ENCODE measurements at places on chromosomes 5 and 9.

GRCh38 chr9:131405858-131406537 lies 12.1 kb downstream of the PRRC2B start:
- no peak for DNase-seq

- no peak for DNase-seq
Measured at GRCh38 chr9:87713278-87713987, 12.5 kb upstream of the CTSL start.

DNA sequence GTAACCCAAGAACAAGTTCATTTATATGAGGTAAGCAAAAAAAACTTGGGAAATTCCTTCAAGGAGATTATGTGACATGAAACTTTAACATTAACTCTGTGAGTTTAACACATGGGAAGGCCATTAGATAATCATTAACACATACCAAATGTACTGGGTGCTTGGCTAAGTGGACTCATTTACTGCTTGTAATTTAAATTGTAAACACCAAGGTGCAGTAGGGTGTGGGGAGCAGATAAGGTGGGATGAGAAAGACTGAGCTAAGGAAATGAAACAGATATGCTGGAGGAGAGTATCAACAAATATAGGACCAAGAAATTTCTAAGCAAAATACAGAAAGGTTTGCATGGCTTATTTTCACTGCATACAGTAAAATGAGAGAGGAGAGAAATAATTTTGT lies 2384.8 kb upstream of the ACO1 start:
- DNase-seq = no peak

DNA sequence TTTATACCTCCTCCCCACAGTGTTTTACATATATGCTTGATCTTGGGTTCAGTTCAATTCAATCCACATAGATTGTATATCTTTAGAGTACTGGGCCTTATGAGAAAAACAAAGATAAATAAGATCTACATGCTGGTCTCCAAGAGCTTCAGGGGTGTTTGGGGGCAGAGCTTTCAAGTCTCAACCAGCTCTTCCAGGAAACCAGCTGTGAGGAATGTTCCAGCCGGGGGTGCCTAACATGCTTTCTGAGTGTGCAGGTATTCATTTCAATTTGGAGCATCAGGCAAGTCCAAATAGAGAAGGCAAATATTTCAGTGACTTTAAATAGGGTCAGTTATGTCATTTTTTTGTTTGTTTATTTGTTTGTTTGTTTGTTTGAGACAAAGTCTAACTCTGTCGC lies 5.7 kb upstream of the RAPGEF1 start:
- no peak for DNase-seq

- no peak for DNase-seq
Measured at GRCh38 chr5:91235271-91235694, 147.8 kb downstream of the ARRDC3 start.

DNA sequence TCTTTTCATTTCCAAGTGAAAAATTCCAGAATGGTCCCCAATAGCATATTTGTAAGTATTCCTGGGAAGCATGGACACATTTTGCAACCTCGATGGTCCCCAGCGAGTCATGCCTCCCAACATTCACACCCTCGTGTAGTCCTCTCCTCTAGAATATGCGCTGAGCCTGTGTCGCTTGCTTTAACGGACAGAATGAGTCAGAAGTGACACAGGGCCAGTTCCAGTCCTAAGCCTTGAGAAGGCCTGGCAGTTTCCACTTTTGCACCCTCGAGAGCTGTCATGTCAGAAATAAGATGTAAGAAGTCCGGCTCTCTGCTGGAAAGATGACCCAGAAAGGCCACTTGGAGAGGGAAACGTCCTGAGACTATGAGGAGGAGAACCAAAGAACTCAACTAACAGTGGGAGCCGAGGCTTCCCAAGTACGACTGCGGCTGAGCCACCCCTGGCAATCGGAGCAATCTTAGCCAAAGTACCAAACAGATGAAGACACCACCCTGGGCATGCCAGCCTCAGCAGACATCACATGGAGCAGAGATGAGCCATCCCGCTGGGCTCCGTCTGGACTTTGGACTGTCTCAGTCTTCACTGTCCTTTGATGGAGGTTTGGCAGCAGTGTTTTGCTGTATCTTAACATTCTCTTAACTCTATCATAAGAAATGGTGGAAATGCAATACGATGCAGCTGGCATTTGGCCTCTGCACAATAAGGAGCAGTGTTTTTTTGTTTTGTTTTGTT lies 42.6 kb upstream of the GFPT2 start:
- no peak for DNase-seq

DNA sequence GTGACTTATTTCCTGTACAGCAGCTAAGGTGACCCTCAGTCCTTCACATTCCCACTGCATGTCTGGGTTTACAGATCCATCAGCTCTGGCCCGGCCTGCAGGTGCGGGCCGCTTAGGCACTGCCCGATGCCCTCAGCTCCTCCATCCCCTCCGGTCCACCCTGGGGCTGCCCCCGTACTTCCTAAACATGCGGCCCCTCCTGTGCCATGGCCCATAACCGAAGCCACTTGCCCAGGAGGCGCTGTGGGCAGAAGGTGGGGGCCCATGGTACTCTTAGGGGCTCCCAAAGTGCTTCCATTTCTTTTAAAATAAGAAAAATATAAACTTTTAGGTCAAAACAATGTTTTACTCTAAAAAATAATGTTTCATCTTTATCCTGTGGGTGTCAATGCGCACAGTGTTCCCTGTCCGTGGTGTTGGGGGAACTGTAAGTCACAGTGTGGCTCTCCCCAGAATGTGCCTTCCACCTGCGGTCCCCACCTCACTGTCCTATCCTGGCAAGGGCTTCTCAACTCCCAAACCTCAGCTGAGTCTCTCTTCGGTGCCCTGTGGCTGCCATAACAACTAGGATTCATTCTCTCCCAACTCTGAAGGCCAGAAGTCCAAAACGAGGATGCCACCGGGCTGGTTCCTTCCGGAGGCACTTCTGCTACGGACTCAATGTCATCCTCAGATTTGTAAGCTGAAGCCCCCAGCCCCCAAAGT lies 132.7 kb upstream of the LPCAT1 start:
- no peak for DNase-seq

DNA sequence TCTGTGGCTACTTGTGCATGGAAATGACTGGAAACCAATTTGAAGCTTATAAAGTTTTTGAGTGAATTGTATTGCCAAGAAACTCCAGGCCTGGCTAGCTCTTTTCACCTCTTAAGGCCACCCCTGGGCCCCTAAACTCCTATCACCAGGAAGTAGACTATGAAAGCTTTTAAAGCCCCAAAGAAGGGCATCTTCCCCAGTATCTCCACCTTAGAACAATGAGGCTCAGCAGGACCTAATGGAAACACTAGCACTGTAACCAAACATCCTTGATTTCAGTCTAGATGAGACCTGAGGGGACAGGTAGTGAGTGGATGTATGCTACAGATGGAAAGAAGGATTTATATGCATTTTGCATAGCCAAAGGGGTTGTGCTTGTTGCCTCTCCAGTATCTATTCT lies 25.0 kb downstream of the LYRM7 start:
- DNase-seq = no peak

DNA sequence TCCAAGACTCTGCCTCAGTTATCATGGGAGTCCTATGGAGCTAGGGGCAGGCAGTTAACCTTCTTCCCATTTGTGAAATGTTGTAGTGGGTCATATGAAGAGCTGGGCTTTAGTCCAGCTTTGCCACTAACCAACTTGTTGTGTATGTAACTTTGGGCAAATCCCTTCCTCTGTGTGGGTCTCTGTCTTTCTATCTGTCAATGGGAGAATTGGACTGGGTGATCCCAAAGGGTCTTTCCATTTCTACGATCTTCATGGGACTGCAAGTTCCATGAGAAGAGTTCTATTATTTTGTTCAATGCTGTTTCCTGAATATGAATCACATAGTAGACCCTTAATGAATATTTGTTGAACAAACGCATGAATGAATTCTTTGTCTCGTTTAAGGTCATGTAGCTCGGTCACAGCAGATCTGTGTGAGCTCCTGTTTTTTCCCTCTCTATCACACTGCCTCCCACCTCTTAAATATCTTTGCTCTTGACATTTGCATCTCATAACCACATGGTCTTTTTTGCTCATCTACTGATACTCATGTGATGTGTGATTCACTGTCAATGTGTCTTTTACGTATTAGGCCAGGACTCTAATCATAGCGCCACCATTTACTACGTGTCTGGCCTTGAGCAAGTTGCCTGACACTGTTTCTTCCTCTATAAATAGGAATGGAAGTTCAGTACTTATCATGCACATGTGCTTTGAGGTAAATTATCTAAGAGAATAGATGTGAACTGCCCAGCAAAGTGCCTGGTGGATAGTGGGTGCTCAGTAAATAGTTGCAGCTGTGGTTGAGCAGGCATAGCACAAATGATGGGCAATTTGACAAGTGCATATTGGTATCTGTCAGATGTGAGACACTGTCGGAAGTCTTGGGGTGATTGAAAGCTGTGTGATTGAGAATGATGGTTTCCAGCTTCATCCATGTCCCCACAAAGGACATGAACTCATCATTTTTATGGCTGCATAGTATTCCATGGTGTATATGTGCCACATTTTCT lies 37.4 kb downstream of the PTTG1 start:
- DNase-seq = no peak

DNA sequence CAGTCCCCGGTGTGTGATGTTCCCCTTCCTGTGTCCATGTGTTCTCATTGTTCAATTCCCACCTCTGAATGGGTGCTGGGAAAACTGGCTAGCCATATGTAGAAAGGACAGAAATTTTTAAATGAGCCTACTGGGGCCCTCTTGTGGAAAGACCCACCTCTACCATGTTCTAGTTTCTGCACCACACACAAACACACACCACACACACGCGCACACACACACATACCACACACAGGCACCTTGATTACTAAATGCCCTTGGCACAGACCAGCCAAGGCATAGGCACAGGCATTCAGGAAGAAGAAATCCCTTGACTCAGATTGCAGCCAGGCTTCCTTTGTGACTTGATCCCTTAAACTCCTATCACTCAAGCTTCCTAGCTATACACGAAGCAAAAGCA lies 60.5 kb downstream of the SIL1 start:
- no peak for DNase-seq

- DNase-seq = no peak
Measured at GRCh38 chr9:31304576-31304975, 1079.9 kb upstream of the ACO1 start.

DNA sequence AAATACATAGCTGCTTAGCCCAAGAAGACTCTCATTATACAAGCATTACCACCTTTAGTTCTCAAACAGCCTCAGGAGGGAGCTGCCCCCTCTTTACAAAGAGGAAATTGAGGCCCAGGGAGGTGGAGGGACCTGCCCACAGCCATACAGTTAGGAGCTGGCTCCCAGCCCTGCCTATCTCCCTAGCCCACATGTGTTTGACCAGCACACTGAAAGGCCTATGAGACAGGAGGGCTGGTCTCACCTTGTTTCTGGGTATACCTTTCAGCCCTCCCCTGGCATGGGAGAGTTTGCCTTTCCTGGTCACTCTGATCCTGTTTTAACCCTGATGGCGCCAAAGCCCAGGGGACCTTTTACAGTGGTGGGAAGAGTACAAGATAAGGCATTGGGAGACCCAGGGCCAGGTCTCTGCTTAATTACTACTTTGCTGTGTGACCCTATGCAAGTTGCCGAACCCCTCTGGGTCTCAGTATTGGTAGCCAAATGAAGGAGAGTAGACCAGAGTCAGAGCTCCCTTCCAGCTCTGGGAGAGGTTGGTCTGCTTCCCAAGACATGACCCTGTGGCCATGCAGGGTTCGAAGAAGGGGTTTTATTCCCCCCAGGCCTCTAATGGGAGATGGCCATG lies 60.9 kb upstream of the RPL26L1 start:
- DNase-seq = no peak

GRCh38 chr5:76425928-76426804 lies 23.1 kb downstream of the IQGAP2 start:
- no peak for DNase-seq

- DNase-seq = peak; percentile 39
Measured at GRCh38 chr9:91036826-91037510, 235.3 kb downstream of the SYK start.

DNA sequence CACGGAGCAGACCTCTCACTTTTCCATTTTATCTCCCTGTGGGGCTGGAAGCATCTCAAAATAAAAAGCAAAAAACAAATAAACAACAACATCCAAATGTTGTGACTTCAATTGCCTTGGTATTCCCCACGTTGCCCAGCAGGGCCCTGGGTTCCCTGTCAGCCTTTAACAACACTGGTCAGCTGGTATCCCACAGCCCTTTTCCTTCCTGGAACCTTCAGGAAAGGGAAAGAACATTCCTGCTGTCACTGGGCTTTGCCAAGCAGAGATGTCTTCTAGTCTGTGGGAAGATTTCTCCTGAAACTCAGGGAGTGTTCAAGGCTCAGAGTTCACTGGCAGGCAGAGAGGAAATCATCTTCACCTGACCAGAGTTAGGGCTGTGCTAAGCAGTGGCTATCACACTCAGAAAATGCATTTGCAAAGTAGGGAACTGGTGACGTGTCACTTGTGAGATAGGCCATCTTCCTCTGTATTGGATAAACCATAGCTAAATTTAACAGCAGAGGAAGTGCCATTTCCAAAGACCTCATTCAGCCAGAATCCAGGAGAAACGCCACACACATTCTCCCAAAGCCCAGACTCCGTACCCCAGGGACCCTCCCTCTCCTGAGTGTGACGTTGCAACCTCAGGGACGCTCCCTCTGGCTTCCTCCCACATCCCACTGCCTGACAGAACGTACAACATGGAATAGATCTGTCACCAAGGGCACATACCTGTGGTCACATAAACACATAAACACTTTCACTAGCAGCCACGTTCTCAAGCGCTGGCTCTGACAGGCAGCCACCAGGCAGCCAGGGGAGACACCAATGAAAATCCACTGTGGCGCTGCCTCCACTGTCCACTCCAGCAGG lies 274.0 kb upstream of the DAPK1 start:
- no peak for DNase-seq

DNA sequence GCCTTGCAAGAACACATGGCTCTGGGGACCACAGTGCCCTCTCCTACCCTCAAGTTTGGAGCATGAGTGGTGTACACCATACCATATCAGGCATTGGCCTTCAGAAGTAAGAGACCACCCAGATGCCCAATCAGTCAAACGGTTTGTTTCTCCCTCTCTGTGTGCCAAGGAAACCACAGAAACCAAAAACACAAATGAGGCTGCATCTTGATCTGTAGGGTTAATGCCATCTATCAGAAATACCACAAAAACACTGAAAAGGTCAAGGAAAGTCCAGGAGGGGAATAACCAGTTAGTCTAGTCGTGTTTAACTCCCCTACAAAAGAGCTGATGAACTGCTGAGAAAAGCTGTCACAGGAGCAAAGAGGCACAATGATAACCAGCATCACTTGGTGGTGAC lies 78.4 kb downstream of the INSYN2B start:
- no peak for DNase-seq
